ENCODE measurements at places on chromosomes 5 and 9. TPM values are rescaled to one million over a fixed set of nuclear protein-coding genes. Genes with fewer than 3 reads are reported as not detected.

Gene CAVIN4
- 7.4 TPM for total RNA-seq

Gene LHX3
- not detected for total RNA-seq

Gene RLN1
- total RNA-seq: not detected

Gene FIBCD1
- 0.33 TPM for total RNA-seq

All from endothelial cell (in vitro differentiated cells).